Stimulated activated naive CD8-positive, alpha-beta T cell treated with anti-CD3 and anti-CD28 coated beads, Interleukin-15, Interleukin-2, amounts not matched to agents 100 U/mL and 50 U/mL, for 24 hours (primary cell): ENCODE measurements at places on chromosomes 3 and 15.

- no peak for DNase-seq
Measured at GRCh38 chr15:67927501-67928168, 87.8 kb upstream of the RNU6-1 start.

- no peak for DNase-seq
Measured at GRCh38 chr3:126658584-126658983, 3.7 kb upstream of the TXNRD3 start.

DNA sequence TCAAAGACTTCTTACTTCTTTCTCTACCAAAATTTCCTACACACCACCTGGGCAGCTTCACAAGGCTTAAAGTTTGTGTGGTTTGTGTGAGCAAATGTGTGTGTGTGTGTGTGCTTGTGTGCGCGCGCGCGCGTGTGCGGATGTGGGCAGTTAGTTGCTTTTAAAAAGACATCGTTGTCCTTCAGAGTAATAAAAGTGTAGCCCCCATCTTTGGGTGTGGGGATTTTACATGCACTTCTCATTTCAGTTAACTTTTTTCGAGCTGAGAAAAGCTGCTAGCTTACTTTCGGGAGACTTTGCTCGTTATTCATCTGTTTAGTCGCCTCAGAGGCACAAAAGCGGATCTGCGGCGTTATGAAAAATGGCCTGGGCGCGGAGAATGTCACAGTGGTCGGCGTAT lies 36.0 kb downstream of the ZIC4 start:
- no peak for DNase-seq

- DNase-seq = no peak
Measured at GRCh38 chr3:87127281-87127680, 99.8 kb upstream of the CHMP2B start.

- no peak for DNase-seq
Measured at GRCh38 chr3:155302891-155303290, 9.4 kb upstream of the STRIT1 start.

DNA sequence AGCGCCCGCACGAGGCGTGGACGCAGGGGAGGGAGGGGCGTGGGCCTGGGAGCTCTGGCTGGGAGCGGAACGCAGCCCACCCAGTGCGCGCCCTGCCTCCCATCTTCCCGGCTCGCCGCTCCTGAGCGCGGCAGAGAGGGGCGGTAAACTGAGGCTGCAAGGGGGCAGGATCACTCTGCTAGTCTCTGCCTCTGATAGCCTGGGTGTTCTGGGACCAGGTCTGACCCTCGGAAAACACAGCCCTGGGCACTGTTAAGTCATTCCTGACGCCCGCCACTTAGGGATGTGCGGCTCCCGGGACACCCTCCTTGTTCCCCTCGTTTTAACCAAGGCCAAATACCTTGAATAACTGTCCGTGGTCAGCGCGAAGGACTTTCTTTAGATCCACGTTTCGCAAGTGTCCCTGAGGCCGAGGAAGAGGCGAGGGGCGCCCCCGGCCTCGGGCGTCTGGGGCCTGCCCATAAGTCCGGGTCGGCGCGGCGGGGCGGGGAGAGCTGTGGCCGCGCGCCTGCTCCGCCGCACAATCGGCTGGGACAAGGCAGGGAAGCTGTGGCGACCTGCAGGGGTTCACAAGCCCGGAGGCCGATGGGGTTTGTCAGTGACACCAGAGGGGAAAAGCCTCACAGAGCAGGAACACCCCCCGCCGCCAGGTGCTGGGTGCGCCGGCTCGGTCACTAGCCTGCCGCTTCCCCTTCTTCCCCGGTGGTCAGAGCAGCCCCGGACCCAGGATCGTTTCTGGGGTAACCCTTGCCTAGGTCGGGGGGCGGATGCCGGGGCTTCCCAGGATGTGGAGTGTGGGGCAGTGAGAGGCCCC lies 1.5 kb downstream of the ITPKA start:
- DNase-seq = peak; percentile 51
